ENCODE measurements at places on chromosomes 11 and 22.
A peak's percentile ranks its signal among the peaks of the same experiment; 100 is the strongest.

DNA sequence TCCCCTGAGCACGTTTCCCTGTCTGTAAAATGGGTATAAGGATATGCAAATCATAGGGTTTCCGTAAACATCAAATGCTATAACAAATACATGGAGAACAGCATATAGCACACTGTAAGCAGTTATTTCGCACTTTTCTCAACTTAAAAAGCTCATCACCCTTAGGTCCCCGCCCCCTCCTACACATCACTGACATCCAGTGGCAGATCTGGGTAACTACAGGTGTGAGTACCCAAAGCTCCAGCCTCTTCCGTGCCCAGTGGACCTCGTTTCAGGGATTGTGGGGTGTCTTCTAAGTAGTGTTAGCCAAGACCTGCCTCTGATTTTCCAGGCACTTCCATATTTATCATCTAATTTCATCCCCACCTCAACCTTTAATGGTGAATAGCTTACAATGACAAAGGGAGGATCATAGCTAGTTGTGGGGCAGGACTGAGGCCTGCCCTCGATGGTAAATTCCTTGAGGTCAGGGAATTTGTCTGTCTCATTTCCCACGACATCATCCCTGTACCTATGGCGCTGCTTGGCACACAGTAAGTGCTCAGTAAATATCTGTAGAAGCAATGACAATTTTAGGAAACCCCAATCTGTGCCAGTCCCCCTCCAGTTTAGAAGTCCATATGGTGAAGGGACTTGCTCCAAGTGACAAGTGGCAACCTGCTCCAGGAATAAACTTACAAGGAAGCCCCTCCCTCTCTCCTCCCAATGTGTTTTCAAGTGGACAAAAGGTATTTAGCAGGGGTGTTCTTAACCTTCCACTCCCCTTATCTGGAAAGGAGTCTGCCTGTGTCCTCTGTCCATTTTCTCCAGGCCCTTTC is 340.5 kb downstream of the TENM4 start:
- DNase-seq = peak; percentile 49

- DNase-seq = no peak
Observed at GRCh38 chr11:77525455-77526091, 51.7 kb upstream of the PAK1 start.

DNA sequence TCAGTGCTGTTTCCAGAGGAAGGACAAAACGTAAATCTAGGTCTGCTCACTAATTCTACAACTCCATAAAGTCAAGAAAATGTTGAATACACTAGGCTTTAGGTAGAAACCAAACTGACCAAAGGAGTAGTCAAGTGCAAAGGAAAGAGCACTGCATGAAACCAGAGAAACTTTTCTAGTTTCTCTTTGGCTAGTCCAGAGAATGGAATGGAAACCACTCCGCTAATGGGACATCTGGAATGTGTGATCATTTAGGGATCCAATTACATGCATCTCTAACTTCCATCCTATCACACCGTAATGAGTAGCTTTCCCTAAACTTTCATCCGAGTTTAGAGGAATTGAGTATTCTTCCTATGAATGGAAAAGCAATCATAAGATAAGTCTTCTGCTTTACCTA is 2.4 kb downstream of the OR52M1 start:
- no peak for DNase-seq

GRCh38 chr22:35424081-35424480 is 24.1 kb downstream of the MCM5 start:
- no peak for DNase-seq

GRCh38 chr11:20688761-20689160 is 19.4 kb downstream of the NELL1 start:
- no peak for DNase-seq

DNA sequence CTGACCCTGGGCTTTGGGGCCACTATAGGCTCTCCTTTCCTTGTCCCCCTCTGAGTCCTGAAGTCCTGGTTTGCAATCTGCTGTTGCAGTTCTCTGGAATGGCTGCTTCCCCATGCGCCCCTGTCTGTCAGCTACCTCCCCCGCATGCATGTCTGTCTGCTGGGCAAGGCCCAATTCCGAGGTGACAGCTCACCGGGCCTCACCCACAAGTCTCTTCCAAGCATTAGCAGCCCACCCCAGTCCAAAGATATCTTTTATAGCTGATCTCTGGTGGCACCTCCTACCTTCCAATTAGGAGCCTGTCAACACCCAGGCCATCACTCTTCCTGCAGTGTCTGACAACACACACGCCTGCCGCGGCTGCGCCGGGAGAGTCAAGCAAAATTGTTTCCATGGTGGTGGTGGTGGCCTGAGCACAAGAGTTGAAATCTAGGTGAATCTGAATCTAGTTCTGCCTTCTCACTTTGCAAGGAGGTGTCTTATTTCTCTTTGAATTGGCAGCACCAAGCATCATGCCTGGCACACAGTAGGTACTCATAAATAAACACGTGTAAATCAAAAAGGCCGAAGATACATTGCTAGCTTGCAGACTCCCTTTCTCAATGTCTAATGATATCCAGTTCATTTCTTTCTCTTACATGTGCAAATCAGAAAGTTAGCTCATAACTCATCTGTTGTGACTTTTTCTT is 1.2 kb upstream of the LMO2 start:
- DNase-seq = no peak

DNA sequence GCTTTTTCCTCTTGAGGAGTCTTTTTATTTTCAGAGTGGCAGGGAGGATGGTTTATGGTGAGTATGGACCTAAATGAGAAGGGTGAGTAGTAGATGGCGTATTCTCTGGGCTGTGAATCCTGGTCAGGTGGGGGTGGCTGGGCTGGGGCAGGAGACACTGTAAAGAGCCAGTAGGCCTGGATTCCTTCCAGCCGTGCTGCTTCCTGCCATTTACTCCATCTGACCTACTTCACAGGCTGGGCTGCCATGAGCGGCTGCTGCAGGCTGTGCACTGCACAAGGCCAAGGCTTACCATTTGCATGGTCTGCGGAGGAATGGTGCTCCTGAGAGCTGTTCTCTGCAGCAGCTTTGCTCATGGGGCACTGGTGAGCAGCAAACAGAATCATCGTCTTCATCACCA is 297.6 kb downstream of the KIRREL3 start:
- no peak for DNase-seq

GRCh38 chr11:35934981-35935380 is 8.9 kb upstream of the LDLRAD3 start:
- no peak for DNase-seq

- no peak for DNase-seq
Observed at GRCh38 chr11:30876663-30877396, 290.7 kb upstream of the MPPED2 start.

- peak; percentile 36 for DNase-seq
Observed at GRCh38 chr11:75582895-75583717, 21.1 kb downstream of the SERPINH1 start.

DNA sequence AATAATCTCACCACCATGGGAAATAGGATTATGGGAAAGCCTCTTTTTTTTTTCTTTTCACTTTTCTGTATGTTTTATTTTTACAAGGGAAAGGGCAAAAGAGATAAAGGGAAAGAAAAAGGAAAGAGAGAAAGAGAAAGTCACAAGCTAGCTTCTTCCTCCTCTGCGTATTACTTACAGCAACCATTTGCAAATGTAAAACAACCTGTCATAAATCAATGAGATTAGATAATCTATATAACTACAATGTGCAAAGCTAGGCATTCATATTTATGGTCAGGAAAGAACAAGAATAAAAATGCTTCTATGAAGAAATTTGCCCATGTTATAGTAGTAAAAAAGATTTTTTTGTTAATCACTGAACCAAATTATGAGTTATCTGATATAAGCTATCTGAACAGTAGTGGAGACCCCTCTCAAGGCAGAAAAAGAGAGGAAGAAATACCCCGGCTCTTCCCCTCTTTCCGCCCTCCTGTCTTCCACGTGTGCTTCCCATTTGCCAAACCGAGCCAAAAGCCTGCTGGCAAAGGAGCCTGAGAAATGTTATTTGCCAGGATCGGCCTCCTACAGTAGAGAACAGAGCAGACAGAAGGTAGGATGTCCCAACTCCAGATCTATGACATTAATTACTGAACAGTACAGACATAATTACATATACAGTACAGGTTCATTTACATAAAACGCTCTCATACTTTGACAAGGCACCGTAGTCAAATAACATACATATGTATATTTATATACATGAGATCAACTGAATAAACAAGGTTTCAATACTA is 50.2 kb downstream of the ARHGAP32 start:
- no peak for DNase-seq

- DNase-seq = no peak
Observed at GRCh38 chr11:43686207-43686606, 5.7 kb downstream of the HSD17B12 start.

GRCh38 chr11:120354779-120355178 is 18.6 kb downstream of the ARHGEF12 start:
- DNase-seq = no peak

DNA sequence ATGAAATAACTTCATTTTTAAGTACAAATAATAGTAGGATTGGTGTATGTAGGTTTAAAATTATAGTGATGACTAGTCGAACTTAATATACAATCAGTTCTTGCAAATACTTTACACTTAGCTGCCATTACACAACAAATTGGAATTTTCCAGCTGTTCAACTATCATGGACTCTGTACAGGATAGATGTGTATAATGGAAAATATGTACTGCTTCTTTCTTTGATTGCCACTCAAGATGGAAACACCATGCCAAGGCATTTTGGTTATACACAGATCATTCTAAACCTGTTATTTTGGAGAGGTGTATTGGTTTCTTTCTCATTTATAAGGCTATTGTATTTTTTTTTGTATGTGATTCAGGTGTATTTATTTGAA is 24.4 kb upstream of the CRTAM start:
- no peak for DNase-seq

DNA sequence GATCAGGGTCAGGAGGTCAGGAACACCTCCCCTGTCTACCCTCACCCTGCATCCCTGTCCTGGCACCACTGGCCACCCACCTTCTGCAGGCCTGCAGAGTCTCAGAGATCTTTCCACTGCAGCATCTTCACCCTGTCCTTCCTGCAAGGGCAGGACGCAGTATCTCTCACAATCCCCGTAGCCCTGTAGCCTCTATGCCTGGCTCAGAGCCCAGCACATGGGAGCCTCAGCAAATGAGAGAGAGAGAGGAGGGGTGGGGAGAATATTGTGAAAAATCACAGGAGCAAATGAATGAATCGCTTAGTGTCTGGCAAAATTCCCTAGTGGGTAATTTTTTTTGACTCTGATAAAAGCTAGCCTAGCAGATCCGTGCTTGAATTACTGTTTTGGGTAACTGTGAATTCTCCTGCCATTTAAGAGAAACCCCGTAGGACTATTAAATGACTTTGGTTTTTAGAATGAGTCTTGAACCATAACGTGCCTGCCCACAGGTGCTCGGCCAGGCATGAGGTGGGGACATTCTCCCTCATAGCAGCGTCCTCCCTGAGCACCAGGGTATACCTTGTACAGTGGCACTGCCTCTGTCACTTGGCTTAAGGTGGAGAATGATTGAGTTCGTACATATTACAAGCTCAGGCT is 91.5 kb downstream of the MORC2 start:
- peak; percentile 91 for DNase-seq

DNA sequence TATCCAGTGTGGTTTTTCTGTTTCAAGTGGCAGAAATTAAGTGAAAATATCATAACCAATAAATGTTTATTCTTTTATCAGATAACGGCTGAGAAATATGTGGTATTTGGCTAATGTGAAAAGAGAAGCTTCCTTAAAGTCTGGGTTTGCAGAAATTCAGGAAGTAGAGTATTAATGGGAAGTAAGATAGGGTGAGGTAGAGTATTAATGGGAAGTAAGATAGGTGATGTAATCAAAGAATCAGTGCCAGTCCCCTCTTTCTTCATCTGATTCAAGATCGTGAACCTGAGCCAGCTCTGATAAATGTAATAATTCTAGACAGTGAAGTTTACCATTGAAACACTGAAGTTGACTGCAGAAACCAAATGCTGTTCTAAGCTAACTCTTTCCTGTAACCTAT is 30.9 kb downstream of the TRPC6 start:
- no peak for DNase-seq

- peak; percentile 59 for DNase-seq
Observed at GRCh38 chr22:50247748-50248147, 2.9 kb upstream of the TUBGCP6 start.

DNA sequence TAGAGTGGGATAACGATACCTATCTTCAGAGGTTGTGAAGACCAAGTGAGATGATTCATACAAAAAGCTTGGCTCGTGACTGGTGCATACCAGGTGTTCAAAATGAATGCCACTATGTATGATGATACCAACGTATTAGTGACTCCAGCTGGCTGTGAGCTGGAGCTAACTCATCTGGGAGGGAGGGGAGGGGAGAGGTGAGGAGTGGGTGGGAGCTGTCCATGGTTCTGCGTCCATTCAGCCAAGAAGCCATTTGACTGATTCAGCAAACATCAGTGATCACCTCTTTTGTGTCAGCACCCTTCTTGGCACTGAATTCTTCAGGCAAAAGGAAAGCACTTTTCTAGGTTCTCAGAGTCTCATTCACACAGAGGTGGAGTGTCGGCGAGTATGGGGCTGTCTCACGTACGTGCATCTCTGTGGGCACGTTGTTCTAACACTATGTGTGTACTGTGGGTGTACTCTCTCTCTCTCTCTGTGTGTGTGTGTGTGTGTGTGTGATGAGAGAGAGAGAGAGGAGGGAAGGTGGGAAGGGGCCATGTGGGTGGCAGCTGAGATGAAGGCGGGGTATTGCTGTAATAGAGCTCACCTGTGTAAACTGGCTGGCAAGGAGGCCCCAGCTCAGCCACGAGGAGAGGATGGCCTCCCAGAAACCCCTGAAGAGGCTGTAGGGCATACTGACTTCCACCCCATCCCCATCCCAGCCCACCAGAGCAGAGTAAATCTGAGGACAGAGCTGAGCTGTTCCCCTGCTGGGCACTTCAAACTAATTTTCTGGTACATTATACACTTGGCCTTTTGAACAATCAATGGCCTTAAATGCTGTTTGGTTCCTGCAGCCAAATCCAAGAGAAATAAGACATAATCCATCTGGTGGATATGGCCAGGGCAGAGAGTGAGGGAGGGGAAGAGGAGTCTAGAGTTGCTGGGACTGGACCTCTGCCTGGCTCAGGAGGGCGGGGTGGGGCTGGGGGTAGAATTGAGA is 96.1 kb upstream of the THY1 start:
- DNase-seq = no peak

- no peak for DNase-seq
Observed at GRCh38 chr11:2198621-2199365, 27.2 kb upstream of the TH start.

- DNase-seq = no peak
Observed at GRCh38 chr11:77207618-77208313, 79.7 kb downstream of the MYO7A start.

- DNase-seq = no peak
Observed at GRCh38 chr11:863910-864827, 21.5 kb downstream of the TSPAN4 start.

GRCh38 chr22:27662359-27663301 is 138.9 kb downstream of the MN1 start:
- DNase-seq = no peak

- DNase-seq = no peak
Observed at GRCh38 chr11:1476940-1477736, 9.4 kb downstream of the MOB2 start.

GRCh38 chr11:1202154-1202775 is 20.6 kb upstream of the MUC5B start:
- no peak for DNase-seq
